ENCODE measurements at places on chromosomes 7 and 10. TPM values are rescaled to one million over a fixed set of nuclear protein-coding genes. Genes with fewer than 3 reads are reported as not detected.

- no peak for DNase-seq
Observed at GRCh38 chr10:67789769-67790168, 48.2 kb downstream of the DNAJC12 start.

DNA sequence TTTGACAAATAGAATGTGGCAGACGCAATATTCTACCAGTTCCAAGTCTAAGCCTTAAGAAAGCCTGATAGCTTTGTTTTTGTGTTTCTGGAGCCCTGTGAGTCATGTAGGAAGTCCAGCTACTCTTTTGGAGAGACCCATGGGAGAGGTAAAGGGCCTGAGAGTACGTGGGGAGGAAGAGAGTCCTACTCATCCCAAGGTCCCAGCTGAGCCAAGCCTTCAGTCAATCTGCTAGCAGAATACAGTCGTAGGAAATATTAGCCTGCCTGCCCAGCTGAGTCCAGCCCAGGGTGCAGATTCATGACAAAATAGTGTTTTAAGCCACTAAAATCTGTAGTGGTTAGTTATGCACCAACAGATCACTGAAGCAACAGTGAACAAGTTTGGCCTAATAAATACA is 9.0 kb upstream of the GNA12 start:
- no peak for DNase-seq

DNA sequence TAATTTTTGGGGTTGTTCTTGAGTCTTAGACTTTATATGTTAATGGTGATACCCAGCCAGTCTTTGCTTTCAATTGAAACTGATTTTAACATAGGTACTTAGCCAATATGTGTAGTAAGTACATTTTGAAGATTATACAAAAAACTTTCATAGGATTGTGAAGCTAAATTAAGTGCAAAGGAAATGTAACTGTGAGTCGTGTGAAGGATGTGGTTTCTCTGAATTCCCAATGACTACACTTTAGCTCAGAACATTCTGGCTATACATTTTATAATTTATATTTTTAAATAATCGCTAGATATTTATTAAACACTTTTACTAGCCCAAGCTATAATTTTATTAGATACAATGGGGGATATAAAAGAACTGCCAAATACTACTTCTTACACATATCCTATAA is 359.3 kb downstream of the PCLO start:
- no peak for DNase-seq

- DNase-seq: no peak
Observed at GRCh38 chr7:14739168-14739840, 163.2 kb downstream of the DGKB start.

TAS2R5 gene
- 0.87 TPM for polyA plus RNA-seq

GRCh38 chr10:283916-284356 is 148.7 kb downstream of the ZMYND11 start:
- DNase-seq: no peak

GRCh38 chr7:109179601-109180000 is 609.9 kb downstream of the DNAJB9 start:
- no peak for DNase-seq
